ENCODE measurements at places on chromosomes 2 and 18.

DNA sequence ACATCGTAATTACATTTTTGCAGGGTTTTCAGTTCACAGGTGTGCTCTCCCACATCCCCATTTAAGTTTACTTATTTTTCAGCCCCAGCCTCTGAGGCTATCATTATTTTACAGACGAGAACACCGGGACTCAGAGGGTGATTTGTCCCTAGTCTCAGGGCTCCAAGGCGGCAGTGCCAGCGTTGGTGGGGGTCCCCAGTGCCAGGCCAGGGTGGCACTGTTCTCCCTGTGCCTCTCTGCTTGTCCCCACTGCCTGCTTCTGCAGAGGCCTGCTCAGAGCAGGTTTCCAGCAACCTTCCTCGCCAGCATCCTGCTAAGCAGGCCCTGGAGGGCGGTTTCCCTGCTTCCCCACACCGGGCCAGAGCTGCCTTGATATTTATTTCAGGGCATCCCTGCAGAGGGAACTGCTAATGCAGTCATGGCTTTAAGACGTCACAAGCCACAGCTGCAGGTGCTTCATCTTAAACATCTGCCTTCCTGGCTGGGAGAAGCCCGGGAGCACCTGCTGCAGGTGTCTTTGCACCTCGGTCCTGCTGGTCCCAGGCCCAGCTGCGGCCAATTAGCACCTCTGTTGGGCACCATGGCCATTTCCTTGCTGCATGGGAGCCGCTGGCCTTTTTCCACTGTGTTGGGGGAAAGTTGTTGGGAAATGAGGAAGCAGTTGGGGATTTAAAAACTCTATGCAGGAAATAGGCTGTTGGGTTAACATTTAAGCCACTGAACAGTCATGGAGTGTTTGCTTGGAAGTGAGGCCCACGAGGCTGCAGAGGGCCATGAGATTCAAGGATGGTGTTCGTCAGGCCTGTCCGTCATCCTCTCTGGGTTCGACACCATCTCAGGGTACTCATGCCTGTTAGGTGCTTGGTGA lies 22.8 kb downstream of the HPCAL1 start:
- DNase-seq = no peak

- no peak for DNase-seq
These were observed 96.6 kb upstream of the EML6 start for GRCh38 chr2:54626884-54627283.

GRCh38 chr2:219743548-219743947 lies 116.1 kb downstream of the SLC4A3 start:
- DNase-seq = no peak

DNA sequence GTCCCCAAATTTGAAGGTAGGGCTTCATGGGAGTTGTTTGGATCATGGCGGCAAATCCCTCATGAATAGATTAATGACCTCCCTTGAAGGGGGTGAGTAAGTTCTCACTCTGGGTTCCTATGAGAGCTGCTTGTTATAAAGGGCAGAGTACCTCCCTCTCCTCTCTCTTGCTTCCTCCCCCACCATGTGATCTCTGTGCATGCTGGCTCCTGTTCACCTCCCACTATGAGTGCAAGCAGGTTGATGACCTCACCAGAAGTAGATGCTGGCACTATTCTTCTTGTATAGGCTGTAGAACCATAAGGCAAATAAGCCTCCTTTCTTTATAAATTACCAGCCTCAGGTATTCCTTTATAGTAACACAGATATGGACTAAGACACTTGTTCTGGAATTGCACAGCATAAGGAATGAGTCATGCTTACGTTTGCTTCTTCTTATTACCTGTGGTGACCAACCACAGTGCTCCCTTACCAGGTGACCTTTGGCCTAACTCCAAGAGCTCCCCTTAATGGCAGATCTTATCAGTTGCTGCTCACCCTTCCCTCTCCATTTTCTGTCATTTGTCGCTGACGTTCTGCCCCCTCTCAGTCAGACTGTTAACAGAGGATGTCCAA lies 559.5 kb upstream of the GCFC2 start:
- DNase-seq = no peak

- no peak for DNase-seq
These were observed 2.5 kb upstream of the IL36RN start for GRCh38 chr2:113056521-113056920.

GRCh38 chr2:215729985-215730620 lies 283.2 kb downstream of the MREG start:
- DNase-seq = no peak

DNA sequence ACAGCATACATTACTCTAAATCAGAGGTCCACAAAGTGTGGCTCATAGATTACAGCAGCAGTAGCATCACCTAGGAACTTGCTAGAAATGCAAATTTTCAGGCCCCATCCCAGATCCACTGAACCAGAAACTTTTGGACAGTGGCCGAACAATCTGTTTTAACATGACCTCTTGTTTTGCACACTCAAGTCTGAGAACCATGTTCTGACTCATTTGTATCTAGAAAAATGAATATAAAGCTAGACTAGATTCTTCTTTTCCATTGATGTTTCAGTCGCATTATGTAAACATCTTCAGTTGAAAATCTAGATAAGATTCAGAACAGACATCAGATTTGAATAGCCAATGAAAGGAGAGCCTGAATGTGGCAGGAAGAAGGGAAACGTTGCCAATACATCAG lies 608.8 kb downstream of the LRP1B start:
- DNase-seq = no peak

GRCh38 chr2:7838669-7839068 lies 843.2 kb upstream of the ID2 start:
- no peak for DNase-seq

DNA sequence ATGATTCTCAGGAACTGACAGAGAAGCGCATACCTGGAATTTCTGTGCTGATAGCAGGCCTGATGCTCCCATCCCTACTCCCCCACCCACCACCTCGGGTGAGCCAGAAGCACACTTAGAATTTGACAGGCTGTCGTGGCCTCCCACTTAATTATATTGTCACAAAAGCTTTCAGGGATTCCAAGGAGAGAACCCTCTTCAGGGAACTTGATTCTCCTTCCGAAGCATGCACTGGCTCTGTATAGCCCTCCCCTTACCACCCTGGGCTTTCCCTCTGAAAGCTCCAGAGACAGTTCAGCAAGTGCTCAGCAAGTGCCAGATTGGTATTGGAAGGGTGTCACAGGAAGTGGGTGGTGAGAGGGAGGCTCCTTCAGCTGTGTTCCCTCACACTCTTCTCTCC lies 252.5 kb upstream of the SIX2 start:
- no peak for DNase-seq

DNA sequence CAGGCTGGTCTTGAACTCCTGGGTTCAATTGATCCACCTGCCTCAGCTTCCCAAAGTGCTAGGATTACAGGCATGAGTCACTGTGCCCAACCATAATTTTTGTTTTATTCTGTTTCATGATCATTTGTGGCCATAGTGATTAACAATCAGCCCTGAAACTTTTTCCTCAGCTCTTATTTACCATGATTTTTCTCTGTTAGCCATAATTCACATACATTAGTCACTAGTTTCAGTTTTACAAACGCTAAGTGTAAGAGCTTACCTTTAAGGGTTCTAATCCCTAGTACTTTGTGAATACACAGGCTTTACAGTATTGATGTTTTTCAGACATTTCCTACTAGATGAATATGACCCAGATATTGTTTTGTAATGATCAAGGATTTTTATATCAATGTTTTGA lies 216.1 kb downstream of the DPP4 start:
- no peak for DNase-seq

Measured in stimulated activated CD8-positive, alpha-beta memory T cell treated with anti-CD3 and anti-CD28 coated beads, Interleukin-7, amount 100 ng/mL, for 24 hours (primary cell).